ENCODE measurements at places on chromosomes 7 and 10.

DNA sequence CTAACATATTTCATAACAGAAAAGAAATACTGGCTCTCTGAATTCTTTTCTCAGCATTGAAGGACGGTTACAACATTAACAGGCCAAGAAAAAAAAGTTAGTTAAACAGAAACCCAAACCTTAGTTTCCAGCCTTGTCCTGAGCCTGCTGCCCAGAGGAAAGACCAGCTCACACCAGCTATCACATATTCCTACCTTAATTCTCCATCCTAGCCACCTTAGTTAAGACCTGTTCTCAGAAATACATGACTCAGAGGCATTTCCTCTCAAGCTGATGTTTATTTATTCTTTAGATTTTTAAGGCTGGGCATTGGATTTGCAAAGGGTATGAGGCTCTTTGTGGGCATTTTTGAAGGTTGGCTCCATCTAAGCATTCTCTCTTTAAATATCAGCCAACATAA, 34.3 kb upstream of the ADAM12 start:
- no peak for DNase-seq

DNA sequence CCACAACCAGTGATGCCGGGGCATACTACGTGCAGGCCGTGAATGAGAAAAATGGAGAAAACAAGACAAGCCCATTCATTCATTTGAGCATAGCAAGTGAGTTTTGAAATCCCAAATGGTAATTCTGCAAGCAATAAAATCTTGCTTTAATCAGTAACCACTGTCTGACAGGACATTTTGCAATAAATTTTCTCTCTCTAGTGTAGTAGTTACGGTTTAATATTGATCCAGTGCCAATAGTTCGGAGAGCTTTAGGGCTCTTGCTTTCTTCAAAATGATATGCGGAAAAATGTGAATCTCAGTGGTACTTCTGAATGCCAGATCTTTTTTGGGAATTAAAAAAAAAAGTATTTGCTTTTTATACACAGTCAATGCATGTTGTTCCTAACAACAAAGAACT, 520.4 kb downstream of the SDK1 start:
- DNase-seq: no peak

- DNase-seq: no peak
Observed at GRCh38 chr7:14825912-14826311, 76.6 kb downstream of the DGKB start.

- DNase-seq: no peak
Observed at GRCh38 chr7:90841759-90842429, 245.8 kb downstream of the CDK14 start.

DNA sequence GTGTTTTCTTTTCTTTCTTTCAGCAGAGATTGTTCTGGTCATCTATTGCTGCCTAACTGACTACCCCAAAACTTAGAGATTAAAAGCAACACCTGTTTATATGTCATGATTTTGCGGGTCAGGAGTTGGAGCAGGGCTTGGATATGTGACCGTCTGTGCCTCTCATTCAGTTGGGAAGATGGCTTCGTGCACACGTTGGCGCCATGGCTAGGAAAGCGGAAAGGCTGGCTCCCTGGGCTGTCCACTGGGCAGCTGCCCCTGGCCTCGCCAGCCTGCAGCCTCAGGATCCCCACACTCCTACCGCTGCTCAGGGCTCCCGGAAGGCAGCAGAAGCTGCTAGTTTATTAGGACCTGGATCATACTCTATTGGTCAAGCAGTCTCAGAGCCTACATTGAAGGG, 638.1 kb upstream of the FOXK1 start:
- no peak for DNase-seq
